ENCODE measurements at places on chromosomes 1 and 21.
A peak's percentile ranks its signal among the peaks of the same experiment; 100 is the strongest.

DNA sequence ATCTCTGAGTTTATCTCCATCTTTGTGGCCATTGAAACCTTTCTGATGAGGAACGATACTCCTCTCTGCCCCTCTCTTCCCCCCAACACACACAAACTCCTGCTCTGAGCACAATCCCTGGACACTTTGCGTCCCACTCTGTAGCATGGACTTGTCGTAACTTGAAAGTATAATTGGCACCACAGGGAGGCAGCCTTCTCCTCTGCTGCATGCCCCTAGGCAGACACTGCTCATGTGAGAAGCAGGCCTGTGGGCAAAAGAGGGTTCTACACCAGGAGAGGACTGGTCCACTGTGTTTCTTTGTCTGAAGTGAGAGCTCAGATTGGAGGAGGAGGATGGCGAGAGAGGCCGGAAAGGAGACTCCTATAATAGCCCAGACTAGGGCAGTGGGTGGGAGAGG, 3.8 kb upstream of the PARS2 start:
- peaks cover 14% of the 10 kb centered on the region for H3K4me1 ChIP-seq
- no peak overlapping the region for H3K4me3 ChIP-seq
- H3K36me3 ChIP-seq, result no peaks in the 10 kb centered on the region
- no peaks in the 10 kb centered on the region for H3K27me3 ChIP-seq

DNA sequence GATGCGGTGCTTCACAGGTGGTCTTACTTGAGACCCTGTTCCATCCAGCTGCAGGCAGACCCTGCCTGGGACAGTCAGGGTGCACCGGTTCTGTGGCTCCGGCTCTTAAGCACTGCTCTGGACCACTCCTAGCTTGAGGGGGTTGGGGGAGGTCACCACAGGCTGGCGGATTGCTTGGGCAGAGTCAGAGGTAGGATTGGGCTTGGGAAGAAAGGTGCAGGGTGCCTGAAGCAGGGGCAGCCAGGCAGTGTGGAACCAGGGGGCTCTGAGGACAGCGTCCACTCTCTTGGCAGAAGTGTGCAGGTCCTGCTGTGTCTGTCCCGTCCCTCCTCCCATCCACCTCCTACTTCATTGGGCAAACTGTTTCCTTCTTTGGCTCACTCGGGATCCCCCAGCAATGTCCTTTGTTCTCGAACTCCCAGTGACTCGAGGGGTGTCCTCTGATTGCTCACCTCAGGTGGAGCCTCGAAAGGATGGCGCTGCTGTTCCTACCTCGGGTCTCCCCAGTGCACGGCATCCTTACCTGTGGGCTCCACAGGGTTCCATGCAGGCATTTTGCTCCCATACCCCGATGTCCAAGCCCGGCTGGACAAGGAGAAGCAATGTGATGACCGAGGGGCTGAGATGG, 1.7 kb downstream of the PDXK start:
- no peaks in the 10 kb centered on the region for H3K27me3 ChIP-seq
- H3K4me1 ChIP-seq, result peaks cover 31% of the 10 kb centered on the region
- no peak for DNase-seq
- peaks cover 15% of the 10 kb centered on the region for H3K36me3 ChIP-seq
- H3K27ac ChIP-seq, result no peak overlapping the region

- no peaks in the 10 kb centered on the region for H3K27me3 ChIP-seq
- DNase-seq, result no peak
- no peak overlapping the region for H3K4me3 ChIP-seq
- no peaks in the 10 kb centered on the region for H3K4me1 ChIP-seq
- peaks cover 10% of the 10 kb centered on the region for H3K36me3 ChIP-seq
- H3K27ac ChIP-seq, result no peak overlapping the region
Measured at GRCh38 chr1:6859415-6860343, 74.4 kb downstream of the CAMTA1 start.

DNA sequence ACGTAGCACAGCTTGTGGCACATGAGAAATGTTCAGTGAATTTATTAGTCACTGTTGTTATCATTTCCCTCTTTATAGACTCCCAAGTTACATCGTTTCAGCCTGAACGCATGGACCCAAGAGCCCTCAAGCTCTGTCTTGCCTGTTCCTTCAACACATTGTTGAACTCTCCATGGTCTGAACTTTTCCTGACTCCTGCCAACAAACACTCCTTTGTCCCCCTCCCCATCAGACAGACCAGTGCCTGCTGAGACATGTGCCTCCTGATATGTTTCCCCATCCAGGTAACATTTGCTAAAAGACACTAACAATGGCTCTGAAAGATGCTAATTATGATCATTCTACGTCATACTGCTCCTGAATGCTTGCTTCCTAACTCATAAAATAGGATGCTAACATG, 108.7 kb upstream of the NFIA start:
- H3K4me1 ChIP-seq, result no peaks in the 10 kb centered on the region
- no peaks in the 10 kb centered on the region for H3K27me3 ChIP-seq
- H3K36me3 ChIP-seq, result no peaks in the 10 kb centered on the region

GRCh38 chr21:14917762-14918161, 147.0 kb downstream of the NRIP1 start:
- H3K27me3 ChIP-seq, result no peaks in the 10 kb centered on the region
- DNase-seq, result no peak
- no peaks in the 10 kb centered on the region for H3K4me1 ChIP-seq

DNA sequence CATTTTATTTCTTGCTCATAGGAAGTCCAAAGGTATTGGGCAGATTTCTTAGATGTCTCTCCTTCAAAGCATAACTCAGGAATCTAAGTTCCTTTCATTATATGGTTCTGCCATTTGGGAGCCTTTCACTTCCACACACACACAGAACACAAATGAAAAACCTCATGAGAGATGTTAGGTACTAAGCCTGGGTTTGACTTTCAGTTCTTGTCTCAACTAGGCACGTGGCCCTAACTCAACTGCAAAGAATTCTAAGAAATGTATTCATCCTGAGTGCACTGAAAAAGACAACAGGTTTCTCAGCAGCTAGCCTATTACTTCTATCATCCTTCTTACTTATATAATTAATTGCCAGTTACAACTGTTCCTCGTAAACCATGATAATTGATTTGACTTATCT, 190.0 kb upstream of the SAMSN1 start:
- DNase-seq, result no peak
- H3K4me1 ChIP-seq, result no peaks in the 10 kb centered on the region
- no peaks in the 10 kb centered on the region for H3K27me3 ChIP-seq
- no peak overlapping the region for H3K4me3 ChIP-seq
- no peak overlapping the region for H3K27ac ChIP-seq

GRCh38 chr1:61400997-61401396, 318.6 kb downstream of the NFIA start:
- peaks cover 6% of the 10 kb centered on the region for H3K4me1 ChIP-seq
- no peak for DNase-seq
- H3K36me3 ChIP-seq, result no peaks in the 10 kb centered on the region

- H3K36me3 ChIP-seq, result no peaks in the 10 kb centered on the region
- no peak for DNase-seq
- H3K4me1 ChIP-seq, result no peaks in the 10 kb centered on the region
- H3K27ac ChIP-seq, result no peak overlapping the region
- H3K27me3 ChIP-seq, result peaks cover 4% of the 10 kb centered on the region
Measured at GRCh38 chr1:219883400-219884332, 44.7 kb downstream of the SLC30A10 start.

DNA sequence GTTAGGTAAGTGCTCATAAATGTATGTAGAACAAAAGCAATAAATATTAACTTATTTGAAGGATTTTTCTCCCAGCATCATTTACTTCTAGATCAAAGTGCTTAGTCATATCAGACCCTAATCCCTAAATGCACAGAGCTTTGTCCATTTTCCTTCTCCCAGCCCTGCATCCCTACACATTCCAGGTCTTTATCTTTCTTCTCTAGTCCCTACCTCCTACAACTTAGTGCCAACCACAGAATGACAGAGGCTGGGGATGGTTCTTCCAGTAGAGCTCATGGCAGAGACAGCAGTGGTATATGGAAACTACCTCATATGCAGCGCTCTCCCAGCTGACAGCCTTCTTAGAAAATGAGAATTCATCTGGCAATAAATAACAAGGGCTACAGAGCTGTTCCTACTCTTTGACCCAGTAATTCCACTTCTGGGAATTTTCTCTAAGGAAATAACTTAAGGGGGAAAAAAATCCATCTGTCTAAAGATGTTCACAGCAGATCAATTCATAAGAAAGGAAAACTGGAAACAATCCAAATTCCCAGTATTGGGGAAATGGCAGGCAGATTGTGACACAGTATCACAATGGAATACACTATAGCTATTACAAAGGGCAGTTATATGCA, 62.9 kb upstream of the ROR1 start:
- H3K4me1 ChIP-seq, result no peaks in the 10 kb centered on the region
- H3K27ac ChIP-seq, result no peak overlapping the region
- no peaks in the 10 kb centered on the region for H3K27me3 ChIP-seq
- no peak overlapping the region for H3K4me3 ChIP-seq
- no peak for DNase-seq
- no peaks in the 10 kb centered on the region for H3K36me3 ChIP-seq

GRCh38 chr1:160284220-160284781, 632 bp downstream of the PEX19 start:
- H3K27me3 ChIP-seq, result no peaks in the 10 kb centered on the region
- H3K4me3 ChIP-seq, result peak overlapping the region; percentile 99
- H3K4me1 ChIP-seq, result peaks cover 17% of the 10 kb centered on the region

DNA sequence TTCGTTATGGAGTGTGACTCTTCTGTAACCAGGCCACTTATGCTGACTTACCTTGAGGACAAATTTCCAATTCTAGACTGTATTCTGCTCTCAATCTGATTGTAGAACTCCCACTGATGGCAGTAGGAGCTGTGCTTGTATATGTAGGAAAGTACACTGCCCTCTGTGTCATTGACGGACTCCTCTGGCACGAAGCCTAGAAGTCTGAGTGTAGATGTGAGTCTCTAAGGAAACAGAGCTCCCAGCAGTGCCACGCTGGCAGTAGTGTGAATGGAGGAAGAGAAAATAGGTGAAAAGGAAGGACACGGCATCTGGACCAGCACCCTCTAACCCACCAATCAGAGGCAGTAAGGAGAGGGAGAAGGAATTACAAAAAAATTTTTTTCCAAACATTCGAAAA, 130.4 kb upstream of the ADGRL2 start:
- no peak for DNase-seq
- H3K4me1 ChIP-seq, result no peaks in the 10 kb centered on the region
- no peak overlapping the region for H3K27ac ChIP-seq
- H3K36me3 ChIP-seq, result no peaks in the 10 kb centered on the region

GRCh38 chr1:244163861-244164510, 112.9 kb downstream of the ZBTB18 start:
- H3K27me3 ChIP-seq, result no peaks in the 10 kb centered on the region
- H3K27ac ChIP-seq, result no peak overlapping the region
- no peaks in the 10 kb centered on the region for H3K4me1 ChIP-seq
- no peak for DNase-seq
- H3K36me3 ChIP-seq, result no peaks in the 10 kb centered on the region

- H3K4me3 ChIP-seq, result no peak overlapping the region
- no peaks in the 10 kb centered on the region for H3K36me3 ChIP-seq
- DNase-seq, result no peak
- H3K27me3 ChIP-seq, result no peaks in the 10 kb centered on the region
- no peak overlapping the region for H3K27ac ChIP-seq
Measured at GRCh38 chr1:186059752-186060151, 315.3 kb downstream of the TPR start.

GRCh38 chr1:86416343-86416742, 7.6 kb upstream of the CLCA2 start:
- no peak overlapping the region for H3K4me3 ChIP-seq
- no peak overlapping the region for H3K27ac ChIP-seq
- peaks cover 7% of the 10 kb centered on the region for H3K4me1 ChIP-seq
- no peak for DNase-seq

DNA sequence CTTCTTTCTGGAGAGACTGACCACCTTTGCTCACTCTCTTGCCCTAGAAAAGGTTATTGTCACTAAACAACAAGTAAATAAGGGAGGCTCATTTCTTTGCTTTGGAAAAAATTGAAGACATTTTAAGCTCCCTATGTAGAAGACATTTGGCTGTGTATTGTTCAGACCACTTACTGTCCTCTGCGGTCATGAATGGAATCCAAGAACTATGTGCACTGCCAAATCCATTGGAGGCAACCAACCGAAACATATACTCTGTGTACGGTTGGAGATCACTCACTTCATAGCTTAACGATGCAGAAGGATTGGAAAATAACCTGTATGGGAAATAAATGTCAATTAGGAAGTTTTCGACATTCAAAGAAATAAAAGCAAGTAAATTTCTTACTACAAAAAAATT, 332.8 kb downstream of the KCTD3 start:
- no peak for DNase-seq
- H3K27me3 ChIP-seq, result no peaks in the 10 kb centered on the region
- peaks cover 10% of the 10 kb centered on the region for H3K4me1 ChIP-seq

All from common myeloid progenitor, CD34-positive (primary cell).